Activated effector memory CD4-positive, alpha-beta T cell treated with Interleukin-2 at 50 U/mL for 16 hours (primary cell): ENCODE measurements at places on chromosomes 1 and 21.

- DNase-seq = no peak
Measured at GRCh38 chr1:174276087-174276486, 116.8 kb downstream of the RABGAP1L start.

GRCh38 chr1:36754366-36754765 is 271.7 kb upstream of the CSF3R start:
- DNase-seq = no peak

GRCh38 chr1:226417830-226418546 is 10.1 kb upstream of the PARP1 start:
- no peak for DNase-seq

GRCh38 chr1:61356016-61356415 is 273.7 kb downstream of the NFIA start:
- DNase-seq = no peak

DNA sequence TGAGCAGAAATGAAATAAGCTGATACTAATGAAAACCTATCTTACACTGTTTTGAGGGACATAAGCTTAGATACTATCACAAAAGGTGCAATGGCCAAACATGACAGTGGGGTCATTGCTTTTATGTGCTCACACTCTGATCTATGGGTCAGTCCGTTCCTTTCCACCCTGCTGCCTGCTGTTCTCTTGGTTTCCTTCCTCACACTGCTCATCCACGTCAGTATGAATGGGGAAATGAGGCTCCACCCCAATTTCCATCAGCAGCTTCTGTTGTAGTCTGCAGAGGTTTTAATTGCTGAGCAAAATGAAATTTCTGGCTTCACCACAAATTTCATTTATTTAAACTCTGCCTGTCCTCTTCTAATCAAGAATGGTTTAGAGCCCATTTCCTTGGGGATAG is 155.2 kb downstream of the GABPA start:
- no peak for DNase-seq

DNA sequence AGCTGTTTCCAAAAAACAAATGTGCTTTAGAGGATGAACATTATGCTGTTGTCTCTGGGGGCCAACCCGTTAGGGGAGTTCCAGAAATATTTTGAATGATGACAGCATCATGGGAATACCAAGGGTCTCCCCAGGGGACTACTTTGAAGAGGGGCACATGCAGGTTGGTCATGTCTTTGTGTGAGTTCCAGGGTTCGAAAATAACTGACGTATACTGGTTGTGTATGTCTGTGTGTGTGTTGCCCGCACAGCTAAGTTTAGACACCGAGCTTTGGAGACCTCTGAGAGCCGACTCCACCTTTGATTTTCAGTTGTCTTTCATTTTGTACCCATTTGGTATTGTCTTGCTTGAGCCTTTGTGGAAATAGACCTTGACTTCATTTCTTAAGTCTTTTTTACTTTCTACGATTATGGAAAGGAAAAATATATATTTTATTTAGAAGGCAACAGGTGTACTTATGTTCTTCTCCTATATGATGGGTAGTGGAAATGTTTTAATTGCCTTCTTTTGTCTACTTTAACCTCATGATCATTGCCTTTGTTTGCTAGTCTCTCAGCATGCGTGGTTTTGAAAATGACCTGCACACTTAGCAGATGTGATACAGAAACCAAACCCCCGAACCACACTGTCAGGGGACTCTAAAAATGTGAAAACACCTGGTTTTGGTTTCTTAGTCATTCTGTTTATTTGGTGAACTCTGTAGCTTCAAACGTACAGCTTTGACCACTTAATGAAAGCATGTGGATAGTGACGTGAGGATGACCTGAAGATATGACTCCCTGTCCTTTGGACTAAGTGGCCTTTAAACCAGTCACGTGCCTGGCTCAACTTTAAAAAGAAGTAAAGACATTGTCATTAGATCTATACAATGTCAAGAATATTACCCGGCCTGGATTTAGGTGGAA is 56.5 kb downstream of the GALNT2 start:
- no peak for DNase-seq

DNA sequence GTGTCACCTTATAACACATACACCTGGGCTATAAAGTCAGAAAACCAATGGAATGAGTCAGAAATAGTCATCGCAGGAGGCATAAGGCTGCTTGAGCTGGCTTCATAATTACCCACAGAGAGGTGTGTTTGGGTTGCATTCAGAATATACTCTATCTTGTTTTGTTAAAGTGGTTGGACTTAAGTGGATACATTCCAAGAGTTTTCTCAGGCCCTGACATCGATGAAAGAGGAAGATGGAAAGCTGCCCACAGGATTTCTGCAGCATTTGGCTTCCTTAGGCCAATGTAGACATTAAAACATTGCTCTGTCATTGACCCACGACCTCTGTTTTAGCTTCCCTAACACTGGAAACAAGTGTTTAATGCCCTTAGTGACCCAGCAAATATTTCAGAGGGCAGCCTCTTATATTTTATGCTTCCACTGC is 18.6 kb upstream of the BCL10 start:
- no peak for DNase-seq

- no peak for DNase-seq
Measured at GRCh38 chr1:227883641-227884301, 64.0 kb downstream of the WNT9A start.

GRCh38 chr1:186578325-186579016 is 101.8 kb downstream of the PTGS2 start:
- no peak for DNase-seq

GRCh38 chr1:8970870-8971337 is 25.2 kb downstream of the CA6 start:
- DNase-seq = peak; percentile 29

- no peak for DNase-seq
Measured at GRCh38 chr1:7386226-7387052, 384.7 kb upstream of the VAMP3 start.

GRCh38 chr1:177274687-177275211 is 104.0 kb downstream of the BRINP2 start:
- DNase-seq = no peak

- DNase-seq = no peak
Measured at GRCh38 chr1:74610961-74611360, 62.6 kb downstream of the ERICH3 start.

- no peak for DNase-seq
Measured at GRCh38 chr21:43190951-43191350, 22.1 kb downstream of the CRYAA start.

DNA sequence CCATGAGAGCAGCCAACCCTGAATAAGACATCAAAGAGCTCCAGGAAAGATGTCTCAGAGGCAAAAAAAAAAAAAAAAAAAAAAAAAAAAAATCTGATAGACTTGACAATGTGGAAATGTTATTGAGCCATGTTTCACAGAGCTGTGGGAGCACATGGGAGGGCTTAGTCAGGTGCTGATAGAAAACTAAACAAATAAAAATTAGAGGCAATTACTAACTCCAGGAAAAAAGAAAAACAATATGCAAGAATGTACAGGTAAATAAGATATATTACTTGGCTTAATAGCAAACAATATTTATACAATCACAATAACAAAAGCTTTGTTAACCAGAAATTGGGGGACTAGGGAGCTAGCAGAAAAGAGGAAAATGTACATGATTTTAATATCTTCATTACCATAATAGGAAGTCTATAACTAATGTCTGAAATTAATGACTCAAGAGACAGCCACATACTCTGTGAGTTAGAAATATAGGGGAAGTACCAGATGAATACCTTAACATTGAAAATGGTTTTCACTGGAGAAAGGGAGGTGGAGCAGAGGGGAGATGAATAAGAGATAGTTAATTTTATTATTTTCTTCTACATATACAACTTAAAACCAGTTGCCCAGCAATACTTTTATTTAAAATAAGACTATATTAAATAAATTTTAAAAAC is 16.9 kb upstream of the RGS16 start:
- no peak for DNase-seq

- DNase-seq = no peak
Measured at GRCh38 chr1:192600275-192600674, 24.7 kb downstream of the RGS1 start.

- no peak for DNase-seq
Measured at GRCh38 chr1:224042557-224043118, 71.3 kb upstream of the FBXO28 start.

- DNase-seq = no peak
Measured at GRCh38 chr1:81121306-81121705, 679.4 kb upstream of the ADGRL2 start.

- no peak for DNase-seq
Measured at GRCh38 chr21:46002841-46003574, 21.4 kb downstream of the COL6A1 start.

- no peak for DNase-seq
Measured at GRCh38 chr1:36300526-36300925, 5.6 kb upstream of the SH3D21 start.
